ENCODE measurements at places on chromosomes 5 and 9.

DNA sequence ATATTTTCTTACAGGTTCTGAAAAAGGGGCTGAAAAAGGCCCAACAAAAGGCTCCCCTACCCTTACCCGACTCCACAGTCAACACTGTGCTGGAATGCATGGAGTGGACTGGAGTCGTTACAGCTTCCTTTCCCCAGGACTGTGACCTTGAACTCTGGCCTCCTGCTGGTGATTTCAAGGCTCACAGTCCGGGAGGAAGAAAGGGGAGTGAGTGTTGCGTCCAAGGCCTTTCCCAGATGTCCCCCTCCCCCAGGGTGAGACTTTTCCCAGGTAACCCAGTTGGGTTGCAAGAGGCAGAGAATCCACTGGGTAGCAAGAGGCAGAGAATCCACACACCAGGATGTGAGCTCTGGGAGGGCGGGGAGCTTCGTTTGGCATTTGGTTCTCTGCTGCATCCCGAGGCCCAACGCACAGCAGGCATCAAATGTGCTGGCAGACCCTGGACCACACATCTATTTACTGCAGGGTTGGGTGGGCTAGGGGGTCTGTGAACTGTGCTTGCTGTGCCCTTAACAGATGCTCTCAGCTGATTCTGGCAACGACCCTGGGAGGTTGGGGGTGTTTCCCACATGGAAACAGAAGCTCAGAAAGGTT is 37.5 kb downstream of the FABP6 start:
- DNase-seq, result no peak

DNA sequence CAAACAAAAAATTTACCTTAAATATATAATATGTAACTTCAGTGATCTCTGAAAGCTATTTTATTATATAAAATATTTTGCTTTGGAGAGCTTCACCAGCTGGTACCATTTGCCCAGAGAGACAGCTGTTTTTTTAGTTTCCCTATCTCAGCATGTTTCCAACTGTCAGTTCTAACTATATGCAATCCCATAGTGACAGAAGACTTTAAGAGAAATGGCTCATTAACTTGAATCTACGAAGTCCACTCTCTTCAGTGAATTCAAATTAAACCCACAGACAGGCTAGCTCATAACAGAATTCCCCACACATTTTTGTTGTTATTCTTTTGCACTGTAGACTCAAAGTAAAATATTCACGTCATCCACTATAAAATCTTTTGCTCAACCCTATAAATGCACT is 251.8 kb upstream of the POU5F2 start:
- DNase-seq, result no peak

- no peak for DNase-seq
Measured at GRCh38 chr5:111472579-111472978, 39.8 kb downstream of the STARD4 start.

GRCh38 chr9:76257311-76257710 is 136.9 kb downstream of the RFK start:
- no peak for DNase-seq

GRCh38 chr5:102554728-102555127 is 55.9 kb upstream of the SLCO6A1 start:
- no peak for DNase-seq

GRCh38 chr9:72315089-72315509 is 49.9 kb downstream of the ZFAND5 start:
- no peak for DNase-seq

GRCh38 chr5:156892223-156892622 is 42.1 kb downstream of the PPP1R2B start:
- DNase-seq, result no peak

- DNase-seq, result no peak
Measured at GRCh38 chr5:102747386-102748166, 7.5 kb upstream of the PAM start.

GRCh38 chr5:110517396-110517795 is 209.1 kb downstream of the TMEM232 start:
- no peak for DNase-seq

- DNase-seq, result no peak
Measured at GRCh38 chr9:115590011-115590410, 472.1 kb upstream of the TNC start.

- DNase-seq, result no peak
Measured at GRCh38 chr5:162193012-162193411, 125.4 kb downstream of the GABRG2 start.

- DNase-seq, result no peak
Measured at GRCh38 chr9:108972186-108972585, 38.0 kb downstream of the ABITRAM start.

GRCh38 chr9:69130456-69131441 is 43.3 kb upstream of the TJP2 start:
- DNase-seq, result no peak

DNA sequence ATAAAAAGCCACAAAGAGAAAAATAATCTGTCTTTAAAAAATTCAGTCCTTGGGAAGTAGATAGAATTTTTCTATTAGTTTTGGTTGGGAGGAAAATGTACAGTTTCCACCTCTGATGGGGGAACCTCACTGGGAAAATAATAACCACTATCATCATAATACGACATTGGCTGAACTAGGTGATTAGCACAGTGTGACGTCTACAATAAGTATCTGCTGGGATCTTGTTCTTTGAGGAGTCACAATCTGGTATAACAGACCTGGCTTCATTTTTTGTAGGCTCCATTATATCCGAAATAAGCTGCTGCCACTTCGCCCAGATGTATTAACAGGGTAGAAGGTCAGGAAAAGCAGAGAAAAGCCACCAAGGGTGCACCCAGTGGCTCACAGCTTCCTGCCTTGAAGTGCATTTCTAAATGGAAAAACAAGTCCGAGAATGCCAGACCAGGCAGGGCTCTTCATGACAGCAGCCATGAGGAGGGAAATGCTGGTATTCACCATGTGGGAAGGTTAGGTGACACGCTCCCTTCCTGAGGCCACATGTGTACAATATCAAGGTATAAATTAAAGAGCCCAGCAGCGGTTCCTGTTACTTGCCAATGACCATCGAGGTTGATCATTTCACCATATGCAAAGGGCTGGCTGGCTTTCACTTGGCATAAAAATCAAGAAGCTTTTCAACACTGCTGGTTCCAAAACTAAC is 152.8 kb downstream of the PRELID2 start:
- no peak for DNase-seq

GRCh38 chr9:113738496-113738892 is 137.6 kb upstream of the ZNF618 start:
- no peak for DNase-seq

- DNase-seq, result no peak
Measured at GRCh38 chr9:18071651-18072060, 402.3 kb upstream of the ADAMTSL1 start.

DNA sequence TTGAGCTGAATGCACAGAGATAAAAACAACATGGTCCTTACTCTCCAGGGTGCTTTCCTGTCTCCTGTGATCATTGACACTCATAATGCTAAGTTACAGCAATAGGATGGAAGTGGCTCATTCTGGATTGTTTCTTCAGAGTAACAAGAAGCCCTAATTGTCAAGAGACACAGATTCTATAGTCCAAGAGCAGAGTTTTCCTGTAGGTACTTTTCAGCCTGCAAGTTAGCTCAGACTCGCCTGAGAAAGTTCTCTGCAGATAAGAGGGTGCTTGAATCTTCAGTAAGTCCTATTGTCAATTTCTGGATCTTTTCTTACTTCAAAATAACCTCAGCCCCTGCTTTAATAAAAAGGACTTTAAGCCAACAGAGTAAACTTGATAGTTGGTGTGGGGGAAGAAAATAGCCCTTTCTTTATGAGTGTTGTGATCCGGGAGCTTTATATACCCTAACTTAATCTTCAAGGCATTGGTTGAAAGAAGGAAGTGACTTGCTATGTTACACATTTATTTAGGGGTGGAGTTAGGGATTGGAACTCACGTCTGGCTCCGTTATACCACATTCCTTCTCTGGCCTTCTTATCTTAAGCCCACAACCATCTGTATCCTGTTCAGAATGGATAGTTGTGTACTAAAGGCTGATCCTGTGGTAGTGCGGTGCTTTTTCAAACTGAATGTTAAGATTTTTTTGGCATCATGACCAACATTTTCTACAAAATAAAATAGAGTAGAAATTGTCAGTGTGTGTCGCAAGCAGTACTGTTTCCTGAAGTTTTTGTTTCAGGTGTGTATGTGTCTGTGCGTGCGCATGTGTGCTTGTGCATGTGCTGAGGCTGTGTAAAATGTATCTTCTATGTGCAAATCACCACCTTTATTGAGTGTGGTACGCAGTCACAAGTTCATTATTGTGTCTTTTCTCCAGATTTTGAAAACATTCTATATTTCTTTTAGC is 173.9 kb downstream of the WDR70 start:
- DNase-seq, result no peak

DNA sequence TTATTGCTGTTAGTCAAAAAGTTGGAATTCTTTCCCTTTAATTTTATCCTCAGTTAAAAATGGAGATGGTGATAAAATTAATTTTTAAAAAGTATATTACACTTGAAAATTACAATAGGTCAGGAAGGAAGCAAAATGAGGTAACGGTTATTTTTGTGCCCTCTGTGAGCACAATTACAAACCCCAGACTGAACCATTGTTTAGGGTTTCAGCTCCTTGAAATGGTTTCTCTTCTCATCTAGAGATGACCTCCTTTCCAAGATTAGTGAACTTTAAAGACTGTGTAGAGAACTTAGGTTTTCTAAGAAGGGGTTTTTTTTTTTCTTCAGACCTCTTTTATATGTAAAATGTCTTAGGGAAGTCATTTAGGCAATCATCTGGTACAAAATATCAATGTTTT is 126.2 kb upstream of the CHD1 start:
- DNase-seq, result no peak

- no peak for DNase-seq
Measured at GRCh38 chr9:96027251-96028131, 152.0 kb downstream of the ERCC6L2 start.

GRCh38 chr5:10460252-10460906 is 18.7 kb downstream of the ROPN1L start:
- DNase-seq, result no peak

GRCh38 chr5:115487756-115488155 is 56.8 kb downstream of the FEM1C start:
- no peak for DNase-seq

- no peak for DNase-seq
Measured at GRCh38 chr5:172446336-172447051, 7.8 kb downstream of the SH3PXD2B start.

DNA sequence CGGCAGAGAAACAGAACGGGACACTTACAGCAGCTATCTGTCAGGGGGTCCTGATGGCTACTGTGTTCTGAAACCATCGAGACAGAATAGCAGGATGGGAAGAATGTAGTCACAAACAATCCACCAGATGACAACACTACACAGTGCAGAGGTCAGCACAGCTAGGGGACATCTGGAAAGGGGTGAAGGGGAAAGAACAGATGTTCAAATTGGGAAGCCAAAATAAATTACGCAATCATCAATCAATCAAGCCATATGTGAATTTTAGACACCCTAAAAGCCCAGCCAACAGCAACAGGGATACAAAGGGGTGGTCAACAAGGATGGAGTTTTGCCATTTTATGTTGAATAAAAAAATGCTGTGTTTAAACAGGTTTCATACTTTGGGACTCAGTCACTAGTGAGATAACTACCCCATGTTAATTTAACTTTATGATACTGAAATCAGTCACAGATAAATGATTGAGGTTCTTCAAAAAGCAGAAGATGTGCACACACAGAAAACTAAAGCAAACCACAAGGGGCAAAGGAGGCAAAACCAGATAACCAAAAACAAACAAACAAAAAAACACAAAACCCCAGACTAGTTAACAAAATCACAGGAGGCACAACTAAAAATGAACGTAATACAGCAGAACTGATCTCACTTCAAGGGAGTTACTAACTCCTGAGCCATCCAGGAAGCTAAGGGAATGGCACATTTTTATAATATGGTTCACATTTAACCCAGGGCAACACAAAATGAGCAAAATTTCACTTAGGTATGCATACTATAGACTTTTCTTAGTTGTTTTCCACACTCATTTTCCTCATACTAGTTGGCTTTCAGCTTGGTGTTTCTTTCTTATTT is 65.9 kb downstream of the HABP4 start:
- DNase-seq, result no peak

DNA sequence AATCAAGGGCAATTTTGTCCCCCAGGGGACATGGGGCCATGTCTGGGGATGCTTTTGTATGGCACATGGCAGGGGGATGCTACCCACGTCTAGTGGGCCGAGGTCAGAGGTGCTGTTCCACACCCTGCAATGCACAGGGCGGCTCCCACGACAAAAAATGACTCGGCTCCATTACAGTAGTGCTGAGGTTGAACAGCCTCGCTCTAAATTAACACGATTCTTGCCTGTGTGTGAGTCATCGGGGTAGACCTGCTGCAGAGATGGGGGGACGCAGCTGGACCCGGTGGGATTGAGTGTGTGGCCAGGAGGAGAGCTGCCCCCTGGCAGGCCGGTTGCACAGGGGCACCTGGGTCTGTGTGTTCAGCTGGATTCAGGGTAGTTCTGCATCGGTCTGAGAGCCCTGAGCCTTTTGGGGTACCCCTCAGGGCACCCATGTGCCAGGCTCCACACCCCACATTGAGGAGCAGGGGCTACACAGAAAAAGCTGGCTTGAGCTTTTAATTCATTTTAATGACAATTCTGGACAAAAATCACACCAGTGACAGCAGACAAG is 20.0 kb upstream of the COL5A1 start:
- DNase-seq, result no peak

- DNase-seq, result no peak
Measured at GRCh38 chr5:126253406-126253805, 169.8 kb upstream of the GRAMD2B start.

- no peak for DNase-seq
Measured at GRCh38 chr5:111582993-111583601, 70.8 kb upstream of the STARD4 start.

DNA sequence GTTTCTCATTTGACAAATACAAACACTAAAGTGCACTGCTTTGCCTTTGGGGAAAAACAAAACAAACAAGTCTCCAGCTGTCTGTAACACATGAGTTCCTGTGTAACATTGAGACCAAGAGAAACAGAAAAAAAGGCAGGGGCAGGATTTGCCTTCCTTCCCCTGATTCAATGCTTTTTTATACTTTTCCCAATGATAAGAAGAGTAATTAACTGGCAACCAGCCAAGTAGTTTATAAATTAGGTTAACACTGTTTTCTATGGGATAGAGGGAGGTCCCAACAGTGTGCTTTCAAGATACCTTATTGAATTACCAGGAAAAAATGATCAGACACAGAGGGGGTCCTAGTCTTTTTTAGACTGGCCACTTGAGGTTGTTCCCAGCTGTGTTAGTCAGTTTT is 346.8 kb downstream of the TRIM36 start:
- DNase-seq, result no peak

DNA sequence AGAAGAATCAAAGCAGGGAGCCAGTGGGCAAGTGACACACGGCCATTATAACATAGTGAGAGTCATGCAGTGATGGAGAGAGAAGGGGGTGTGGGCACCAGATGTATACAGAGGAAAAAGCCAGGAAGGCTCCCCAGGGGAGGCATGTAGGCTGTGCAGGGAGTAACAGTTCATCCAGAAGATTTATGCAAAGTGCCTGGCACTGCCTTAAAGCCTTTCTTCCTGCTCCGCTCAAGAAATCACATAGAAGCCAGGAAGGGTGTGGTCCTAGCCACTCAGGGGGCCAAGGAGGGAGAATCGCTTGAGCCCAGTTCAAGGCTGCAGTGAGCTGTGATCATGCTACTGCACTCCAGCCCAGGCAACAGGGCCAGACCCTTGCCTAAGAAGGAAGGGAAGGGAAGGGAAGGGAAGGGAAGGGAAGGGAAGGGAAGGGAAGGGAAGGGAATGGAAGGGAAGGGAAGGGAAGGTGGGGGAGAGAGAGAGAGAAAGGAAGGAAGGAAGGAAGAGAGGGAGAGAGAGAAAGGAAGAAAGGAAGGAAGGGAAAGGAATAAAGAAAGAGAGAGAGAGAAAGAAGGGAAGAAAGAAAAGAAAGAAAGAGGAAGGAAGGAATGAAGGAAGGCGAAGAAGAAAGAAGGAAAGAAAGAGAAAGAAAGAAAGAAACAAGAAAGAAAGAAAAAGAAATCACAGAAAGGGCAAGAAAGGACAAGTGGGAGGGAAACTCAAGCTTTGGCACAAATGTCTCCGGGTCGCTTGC is 89.8 kb downstream of the LHX2 start:
- DNase-seq, result no peak

Data from stimulated activated CD8-positive, alpha-beta memory T cell treated with anti-CD3 and anti-CD28 coated beads, Interleukin-4, amount 100 ng/mL, for 48 hours (primary cell).